ENCODE measurements at places on chromosomes 4 and X.

DNA sequence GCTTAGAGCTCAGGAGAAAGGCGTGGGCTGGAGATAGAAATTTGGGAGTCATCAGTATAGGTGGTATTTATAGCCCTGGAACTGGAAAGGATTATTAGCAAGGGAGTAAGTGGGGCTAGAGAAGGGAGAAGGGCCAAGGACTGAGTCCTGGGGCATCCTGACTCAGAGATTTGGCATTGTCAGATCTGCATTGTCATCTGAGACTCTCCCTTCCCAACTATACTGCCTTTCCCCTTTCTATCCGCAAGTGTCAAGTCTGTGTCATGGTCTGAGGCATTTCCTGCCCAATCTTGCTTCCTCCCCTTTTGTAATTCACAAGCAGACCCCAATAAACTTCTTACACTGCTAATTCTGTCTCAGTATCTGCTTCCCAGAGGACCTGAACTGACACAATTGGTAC, 24.4 kb upstream of the SLC25A43 start:
- DNase-seq = no peak

GRCh38 chr4:103754844-103755243, 35.1 kb upstream of the TACR3 start:
- no peak for DNase-seq

- no peak for DNase-seq
Measured at GRCh38 chr4:45442466-45442865, 681.4 kb downstream of the GABRG1 start.

- no peak for DNase-seq
Measured at GRCh38 chr4:67084783-67085182, 460.5 kb downstream of the CENPC start.

GRCh38 chr4:124685851-124686250, 26.7 kb downstream of the ANKRD50 start:
- no peak for DNase-seq

All from B cell (primary cell).